EL (cell line): ENCODE measurements at places on chromosomes 13 and 19.

- no peak for DNase-seq
Measured at GRCh38 chr13:76798037-76798436, 88.2 kb downstream of the KCTD12 start.

DNA sequence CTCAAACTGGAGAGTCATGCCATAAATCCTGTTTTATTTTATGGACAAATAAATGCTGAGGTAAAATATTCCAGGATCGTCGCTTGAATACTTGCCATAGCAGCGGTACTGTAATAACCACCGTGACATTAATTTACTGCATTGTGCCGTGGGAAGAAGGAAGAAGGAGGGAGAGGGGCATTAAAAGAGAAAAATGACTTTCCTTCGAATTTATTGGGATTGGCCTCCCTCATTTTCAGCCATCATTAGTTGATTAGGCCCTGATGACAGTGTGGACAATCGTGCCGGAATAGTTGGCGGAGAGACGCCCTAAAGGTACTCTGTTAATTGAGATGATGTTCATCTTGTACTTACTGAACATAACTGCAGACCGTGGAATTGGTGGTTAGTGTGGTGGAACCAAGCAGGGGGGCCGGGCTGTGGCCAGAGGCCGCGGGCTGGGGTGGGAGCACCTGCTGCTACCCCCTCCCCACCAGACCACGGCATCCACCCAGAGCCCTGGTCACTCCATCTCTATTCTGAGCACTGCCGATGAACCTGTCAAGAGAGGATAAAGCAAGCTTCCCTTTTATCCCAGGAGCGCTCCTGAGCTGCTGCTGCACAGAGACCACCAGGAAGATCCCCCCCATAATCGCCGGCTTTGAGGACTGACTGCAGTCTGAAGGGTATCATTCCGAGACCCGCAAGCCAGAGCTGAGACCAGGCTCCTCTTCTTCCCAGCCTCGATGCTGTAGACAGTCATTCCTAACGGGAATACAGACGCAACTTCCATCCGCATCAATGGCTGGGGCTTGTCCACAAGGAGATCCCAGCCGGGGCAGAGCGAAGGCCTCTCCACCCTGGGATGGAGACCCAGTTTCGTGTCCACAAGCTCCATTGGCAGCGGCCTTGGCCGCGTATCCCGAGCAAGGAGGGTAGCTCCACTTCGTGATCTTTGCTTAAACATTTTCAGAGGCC, 168.3 kb upstream of the TSHZ3 start:
- no peak for DNase-seq

GRCh38 chr19:31491242-31491641, 142.0 kb upstream of the TSHZ3 start:
- DNase-seq: no peak

GRCh38 chr19:41133260-41133659, 19.0 kb downstream of the CYP2F1 start:
- DNase-seq: no peak

DNA sequence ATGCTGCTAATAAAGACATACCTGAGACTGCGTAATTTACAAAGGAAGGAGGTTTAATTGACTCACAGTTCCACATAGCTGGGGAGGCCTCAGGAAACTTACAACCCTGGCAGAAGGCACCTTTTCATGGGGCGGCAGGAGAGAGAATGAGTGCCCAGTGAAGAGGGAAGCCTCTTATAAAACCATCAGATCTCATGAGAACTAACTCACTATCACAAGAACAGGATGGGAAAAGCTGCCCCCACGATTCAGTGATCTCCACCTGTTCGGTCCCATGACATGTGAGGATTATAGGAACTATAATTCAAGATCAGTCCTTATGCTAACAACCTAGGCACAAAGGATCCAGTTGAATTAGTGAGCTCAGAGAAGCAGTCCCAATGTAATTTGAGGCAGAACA, 59.4 kb downstream of the GPC6 start:
- DNase-seq: no peak

DNA sequence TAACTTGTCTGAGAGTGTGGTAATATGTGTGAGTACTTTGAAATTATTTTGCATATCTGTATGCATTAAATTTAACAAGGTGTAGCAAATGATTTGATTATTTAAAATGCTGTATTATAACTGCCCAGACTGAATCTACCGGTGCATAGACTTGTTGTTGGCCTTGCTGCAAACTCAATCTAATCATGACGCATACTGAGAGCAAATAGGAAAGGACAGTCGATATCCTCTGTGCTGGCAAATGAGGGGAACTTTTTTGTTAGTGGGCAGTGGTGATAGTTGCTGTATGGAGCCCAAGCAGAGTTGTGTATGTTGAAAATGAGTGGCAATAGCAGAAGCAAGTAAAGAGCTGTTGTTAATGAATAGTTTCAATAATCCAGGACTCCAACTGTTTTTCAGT, 127.4 kb downstream of the LMO7 start:
- no peak for DNase-seq

- DNase-seq: peak; percentile 98
Measured at GRCh38 chr13:102596147-102597028, at the start of gene TPP2. TPP2 (plus strand) TSS chr13:102596986; CDS start chr13:102597039, 53 bp downstream.

- no peak for DNase-seq
Measured at GRCh38 chr19:21098291-21098690, 16.3 kb downstream of the ZNF714 start.

- no peak for DNase-seq
Measured at GRCh38 chr13:87792878-87793277, 121.7 kb downstream of the SLITRK5 start.

DNA sequence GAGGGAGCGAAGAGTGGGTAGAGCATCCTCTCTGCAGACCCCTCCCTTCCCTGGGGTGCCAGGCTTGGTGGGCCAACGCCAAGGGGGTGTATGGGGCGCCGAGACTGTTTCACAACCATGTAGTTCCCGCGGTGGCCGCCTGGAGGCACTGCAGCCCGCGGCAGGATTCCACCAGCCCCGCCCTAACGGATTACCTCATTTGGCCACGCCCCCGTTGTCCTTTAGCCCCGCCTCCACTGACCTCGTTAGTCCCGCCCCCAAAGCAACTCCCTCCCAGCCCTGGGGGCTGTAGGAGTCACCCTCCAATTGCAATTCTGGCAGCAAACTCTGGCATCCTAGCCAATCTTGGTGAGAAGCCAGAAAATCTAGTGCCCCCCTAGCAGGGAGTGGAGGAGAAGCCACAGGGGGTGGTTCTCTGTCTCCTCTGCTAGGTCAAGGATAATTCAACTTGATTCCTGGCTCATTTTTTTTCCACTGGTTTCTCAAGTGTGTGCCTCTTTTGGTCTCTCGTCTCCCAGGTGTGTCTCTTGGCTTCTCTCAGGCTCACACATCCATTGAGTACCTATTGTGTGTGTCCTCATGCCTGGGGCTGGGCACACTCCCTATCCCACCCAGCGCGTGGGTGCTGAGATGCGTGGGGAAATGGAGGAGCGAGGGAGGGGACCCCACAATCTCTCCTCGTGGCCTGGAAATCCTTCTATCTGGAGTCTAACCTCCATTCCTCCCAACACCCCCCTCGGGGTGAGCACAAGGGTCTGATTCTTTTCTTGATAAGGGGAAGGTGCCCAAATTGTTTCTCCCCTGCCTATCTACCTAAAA, 2.0 kb downstream of the OLFM2 start:
- peak; percentile 77 for DNase-seq

GRCh38 chr13:25455146-25455545, 83.4 kb downstream of the ATP8A2 start:
- DNase-seq: no peak

GRCh38 chr19:29247051-29247450, 34.1 kb upstream of the UQCRFS1 start:
- DNase-seq: no peak
